ENCODE measurements at places on chromosomes 5 and 9.

GRCh38 chr5:51465165-51465564, 81.9 kb downstream of the ISL1 start:
- DNase-seq, result no peak

DNA sequence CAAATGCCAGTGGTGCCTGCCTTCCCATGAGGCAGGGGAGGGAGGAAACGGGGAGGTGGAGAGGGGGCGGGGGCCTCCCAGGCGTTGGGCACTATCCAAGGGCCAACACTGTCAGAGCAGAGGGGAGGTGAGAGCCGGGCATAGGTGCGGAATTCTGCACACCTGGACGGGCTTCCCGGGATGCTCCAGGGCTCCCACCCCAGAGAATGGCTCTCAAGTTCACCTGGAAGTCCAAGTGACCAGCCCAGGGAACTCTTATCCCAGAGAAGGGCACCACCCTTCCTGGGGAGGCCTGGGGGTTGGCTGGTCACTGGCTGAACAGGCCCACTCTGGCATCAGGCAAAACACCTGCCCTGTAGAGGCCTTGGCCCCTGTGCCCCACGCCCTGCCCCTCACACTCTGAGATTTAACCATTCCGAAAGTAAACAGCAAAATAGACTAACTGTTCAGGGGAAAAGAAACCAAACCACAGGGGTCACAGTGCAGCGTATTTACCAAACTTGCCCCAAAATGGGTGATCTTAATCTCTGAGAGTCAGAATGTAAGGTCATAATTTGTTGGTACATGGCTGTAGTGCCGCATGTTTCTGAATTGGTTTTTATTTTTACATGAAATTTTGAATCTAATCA, 2.7 kb downstream of the CSF2 start:
- no peak for DNase-seq

- DNase-seq, result no peak
Measured at GRCh38 chr9:108515856-108516255, 339.9 kb downstream of the ACTL7B start.

DNA sequence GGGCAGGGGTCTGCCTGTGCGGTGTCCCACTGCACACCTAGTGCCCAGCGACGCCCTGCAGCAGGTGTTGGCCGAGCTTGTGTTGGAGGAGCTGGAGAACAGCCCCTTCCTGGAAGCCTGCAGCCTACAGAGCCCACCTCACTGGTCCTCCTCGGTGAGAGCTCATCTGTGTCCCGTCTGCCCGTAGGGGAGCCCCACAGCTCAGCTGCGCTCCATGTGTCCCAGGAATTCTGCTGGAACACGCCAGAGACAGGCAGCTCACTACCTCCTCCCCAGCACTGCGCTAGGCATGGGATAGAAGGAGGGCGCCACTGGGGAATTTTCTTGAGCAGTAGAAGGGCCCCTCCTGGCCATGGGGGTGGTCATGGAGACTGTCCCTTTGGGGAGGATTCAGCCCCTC, 44.0 kb downstream of the DUSP1 start:
- DNase-seq, result no peak

DNA sequence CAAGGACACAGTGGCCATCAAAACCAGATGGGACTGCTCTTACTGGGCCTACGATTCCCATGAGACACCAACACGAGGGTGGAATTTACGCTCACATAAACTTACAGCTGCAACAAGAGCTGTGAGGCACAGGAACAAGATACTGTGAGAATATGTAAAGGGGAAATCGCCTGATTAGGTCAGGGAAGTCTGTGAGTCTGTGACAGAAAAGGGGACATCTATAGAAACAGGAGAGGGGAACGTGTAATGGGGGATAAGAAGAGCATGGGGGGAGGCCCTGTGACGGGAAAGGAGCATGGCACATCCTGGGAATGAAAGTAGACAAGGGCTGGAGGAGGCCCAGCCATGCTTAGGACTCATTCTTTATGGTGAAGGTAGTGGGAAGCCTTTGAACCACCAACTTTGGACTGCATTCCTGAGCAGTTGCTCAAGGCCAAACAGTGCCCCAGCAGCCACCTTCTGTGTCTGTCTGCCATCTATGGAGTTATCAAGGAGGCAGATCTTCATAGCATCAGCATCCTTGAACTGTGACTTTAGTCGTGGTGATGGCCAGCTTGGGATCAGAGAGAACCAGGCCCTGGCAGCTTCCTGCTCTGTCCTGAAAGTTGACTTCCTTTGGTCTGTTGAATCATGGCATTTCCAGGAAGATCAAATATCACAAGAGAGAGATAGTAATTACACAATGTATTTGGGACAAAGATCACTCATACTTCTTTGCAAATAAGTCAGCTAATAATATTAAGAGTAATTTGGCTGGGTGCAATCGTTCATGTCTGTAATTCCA, 87.9 kb upstream of the FAM169A start:
- DNase-seq, result no peak

DNA sequence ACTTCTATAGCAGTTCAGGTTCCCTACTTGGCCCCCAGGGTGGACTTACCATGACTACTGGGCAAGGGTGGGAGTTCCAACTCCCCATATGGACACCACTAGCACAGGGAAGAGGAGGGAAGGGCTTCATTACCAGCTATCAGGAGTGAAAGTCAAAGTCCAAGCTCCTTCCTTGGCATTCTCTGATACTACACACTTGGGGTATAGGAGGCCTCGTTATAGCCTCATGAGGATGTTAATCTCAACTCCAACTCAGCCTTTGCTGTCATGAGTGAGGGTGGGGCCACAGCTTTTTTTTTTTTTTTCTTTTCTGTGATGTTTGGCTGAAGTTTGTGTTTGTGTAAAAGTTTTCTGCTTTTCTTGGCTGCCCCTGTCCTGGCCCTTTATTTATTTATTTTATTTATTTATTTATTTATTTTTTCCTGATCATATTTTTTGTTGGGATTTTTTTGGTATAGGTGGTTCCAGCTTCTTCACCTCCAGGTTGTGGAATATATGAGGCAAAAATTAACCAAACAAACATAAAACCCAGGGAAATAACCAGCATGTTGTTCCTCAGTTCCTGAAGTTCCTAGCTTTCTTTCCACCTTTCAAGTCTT, 8.7 kb downstream of the GARIN3 start:
- no peak for DNase-seq

GRCh38 chr9:133452562-133452961, 7.2 kb upstream of the CACFD1 start:
- no peak for DNase-seq

DNA sequence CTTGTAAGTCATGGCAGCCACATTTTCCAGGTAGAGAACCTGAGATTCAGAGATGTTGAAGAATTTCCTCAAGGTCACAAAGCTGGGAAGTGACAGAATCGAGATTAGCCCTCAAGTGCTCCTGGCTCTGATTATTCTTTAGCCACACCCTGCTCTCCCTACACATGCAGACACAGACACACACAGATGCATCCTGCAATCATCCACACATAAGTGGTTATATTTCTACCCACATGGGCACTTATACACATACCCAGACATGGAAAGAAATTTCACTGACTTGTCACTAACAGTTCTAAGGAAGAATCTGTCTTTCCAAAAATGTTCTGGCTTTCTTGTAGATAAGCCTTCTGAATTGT, 32.2 kb upstream of the GALNT10 start:
- no peak for DNase-seq

GRCh38 chr9:131417264-131418142, 23.6 kb downstream of the PRRC2B start:
- no peak for DNase-seq

All from GM12891 (cell line).